DMS53 (cell line): ENCODE measurements at places on chromosomes 7 and 10.
A peak's percentile ranks its signal among the peaks of the same experiment; 100 is the strongest.

- peak; percentile 64 for DNase-seq
These were observed 90.2 kb downstream of the IPMK start for GRCh38 chr10:58177362-58177947.

- DNase-seq = no peak
These were observed 287.6 kb downstream of the BMPER start for GRCh38 chr7:34192906-34193305.

DNA sequence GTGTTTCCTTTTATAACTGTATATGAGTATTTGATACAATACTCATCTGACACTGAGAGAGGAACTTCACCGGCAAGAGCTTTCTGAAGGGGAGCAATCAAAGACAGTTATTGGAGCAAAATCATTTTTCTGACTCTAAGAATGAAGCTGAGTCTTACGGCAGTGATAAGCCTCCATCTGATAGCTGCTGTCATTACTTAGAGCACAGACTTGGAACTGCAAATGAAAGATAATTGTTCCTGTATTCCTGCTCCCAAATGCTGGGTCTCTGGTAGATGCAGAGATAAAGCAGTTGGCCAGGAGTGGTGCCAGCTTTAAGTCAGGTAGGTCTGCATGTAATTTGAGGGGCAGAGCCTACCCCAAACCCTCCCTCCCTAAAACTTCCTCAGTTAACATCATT lies 2.3 kb upstream of the PALS2 start:
- no peak for DNase-seq

DNA sequence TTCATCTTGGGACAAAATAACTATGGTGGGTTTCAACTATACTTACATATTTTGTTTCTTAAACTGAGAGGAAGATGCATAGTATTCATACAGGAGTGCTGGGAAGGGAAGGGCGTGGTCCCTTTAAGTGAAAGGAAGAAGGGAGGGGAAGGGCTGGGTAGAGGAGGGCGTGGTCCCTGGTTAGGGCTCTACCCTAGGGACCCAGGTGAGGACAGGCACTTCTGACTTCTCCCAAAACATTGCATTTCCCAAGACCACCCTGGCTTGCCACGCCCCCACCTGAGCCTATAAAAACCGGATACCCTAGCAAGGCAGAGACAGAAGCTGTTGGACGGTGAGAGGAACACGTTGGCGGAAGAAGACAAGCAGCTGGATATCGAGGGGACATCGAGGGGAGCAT lies 157.6 kb upstream of the PLXNA4 start:
- DNase-seq = no peak

DNA sequence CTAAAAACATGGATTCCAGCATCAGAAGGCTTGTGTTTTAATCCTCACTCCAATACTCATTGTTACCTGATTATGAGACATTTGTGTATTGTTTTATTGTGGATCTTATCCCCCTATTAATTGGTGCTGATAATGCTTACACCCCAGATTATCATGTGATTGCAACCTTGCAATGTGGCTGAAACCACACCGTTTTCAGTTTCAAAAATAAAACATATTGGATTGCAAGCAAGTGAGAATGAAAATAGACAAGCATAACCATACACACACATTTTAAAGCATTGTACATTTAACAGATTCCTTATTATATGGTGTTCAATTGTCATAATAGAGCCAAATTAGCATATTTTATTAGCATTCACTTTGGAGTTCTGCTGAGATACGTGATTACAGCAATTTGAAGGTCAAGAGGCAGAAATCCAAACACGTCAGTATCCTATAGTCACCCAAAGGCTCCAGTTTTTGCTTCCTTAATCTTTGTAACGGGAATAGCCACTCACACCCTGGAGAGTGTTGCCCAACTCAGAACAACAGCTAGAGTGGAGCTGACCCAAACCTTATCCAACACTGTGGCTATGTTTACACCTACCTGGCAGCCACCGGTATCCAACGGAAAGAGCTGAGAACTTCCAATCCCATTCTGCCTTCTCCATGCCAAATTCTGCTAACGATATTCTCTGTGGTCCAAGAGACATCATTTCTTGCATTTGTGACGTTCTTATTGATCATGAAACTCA lies 317.1 kb upstream of the KLF6 start:
- DNase-seq = no peak

GRCh38 chr10:96292971-96293920 lies 11.0 kb upstream of the DNTT start:
- peak; percentile 82 for DNase-seq

GRCh38 chr10:78905957-78906308 lies 162.8 kb upstream of the ZMIZ1 start:
- DNase-seq = peak; percentile 62

DNA sequence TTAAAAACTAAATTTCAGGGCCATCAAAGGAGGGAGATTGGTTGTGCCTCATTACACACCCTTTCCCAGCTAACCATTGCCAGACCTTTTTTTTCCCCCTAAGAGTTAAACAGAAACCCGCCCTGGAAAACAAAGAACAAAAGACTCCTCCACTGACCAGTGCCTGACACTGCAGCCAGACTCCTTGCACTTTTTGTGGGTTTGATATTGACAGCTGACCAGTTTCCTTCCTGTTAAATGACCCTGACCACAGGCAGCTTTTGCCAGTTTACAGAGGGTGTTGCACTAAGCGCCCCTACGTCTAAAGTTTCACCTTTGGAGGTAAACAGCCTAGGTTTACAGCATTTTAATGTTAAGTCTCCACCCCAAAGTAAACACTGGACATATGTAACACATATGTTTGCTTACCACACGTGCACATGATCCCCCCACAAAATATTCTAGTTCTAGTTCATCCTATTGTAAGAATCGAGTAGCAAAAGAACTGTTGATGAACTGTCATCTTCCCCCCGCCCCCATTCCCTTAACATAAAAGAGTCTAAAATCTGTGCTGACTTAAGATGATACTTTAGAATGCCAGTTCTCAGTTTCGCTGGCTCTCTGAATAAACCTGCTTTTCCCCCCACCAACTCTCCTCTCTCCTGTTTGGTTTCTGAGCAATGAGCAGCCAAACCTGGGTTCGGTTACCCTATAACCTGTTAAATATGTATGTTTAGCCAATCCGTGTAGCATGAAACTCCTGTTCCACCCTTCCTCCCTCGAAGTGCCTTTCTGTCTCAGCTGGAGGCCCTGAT lies 38.0 kb downstream of the FOXI2 start:
- DNase-seq = no peak

GRCh38 chr10:133088956-133089800 lies 1.5 kb downstream of the ADGRA1 start:
- no peak for DNase-seq

DNA sequence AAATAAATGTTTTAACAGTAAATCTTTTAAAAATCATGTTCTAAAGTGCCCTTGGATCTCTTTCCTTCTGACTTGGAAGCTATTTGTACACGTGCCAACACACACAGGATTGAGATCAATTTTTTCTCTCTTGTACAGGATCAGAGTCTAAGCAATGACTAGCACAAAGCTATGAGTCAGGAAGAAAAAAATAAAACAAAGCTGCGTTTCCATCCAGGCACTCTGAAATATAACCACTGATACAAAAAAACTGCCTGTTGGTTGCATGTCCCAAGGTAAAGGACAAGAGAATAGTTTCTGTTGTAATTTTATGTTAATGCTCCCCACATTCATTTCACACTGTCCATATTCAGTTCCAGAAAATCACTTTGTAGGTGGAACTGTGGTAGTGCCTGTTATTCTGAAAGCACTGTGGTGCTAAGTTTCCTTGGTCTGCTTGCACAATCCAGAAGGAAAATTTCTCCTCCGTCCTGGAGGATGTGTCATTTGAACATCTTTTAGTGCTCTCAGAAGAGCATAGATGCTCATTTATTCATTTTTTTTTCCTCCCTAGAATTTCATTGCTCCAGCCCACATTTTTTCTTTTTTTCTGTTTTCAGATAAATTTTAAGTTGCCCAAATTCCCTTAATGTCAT lies 113.4 kb downstream of the PLXDC2 start:
- peak; percentile 8 for DNase-seq

GRCh38 chr10:103636492-103636891 lies 143.0 kb downstream of the NEURL1 start:
- no peak for DNase-seq

- no peak for DNase-seq
These were observed 318.4 kb downstream of the GLRX3 start for GRCh38 chr10:130454543-130455000.

GRCh38 chr7:129189661-129190310 lies 1.4 kb downstream of the SMO start:
- no peak for DNase-seq

DNA sequence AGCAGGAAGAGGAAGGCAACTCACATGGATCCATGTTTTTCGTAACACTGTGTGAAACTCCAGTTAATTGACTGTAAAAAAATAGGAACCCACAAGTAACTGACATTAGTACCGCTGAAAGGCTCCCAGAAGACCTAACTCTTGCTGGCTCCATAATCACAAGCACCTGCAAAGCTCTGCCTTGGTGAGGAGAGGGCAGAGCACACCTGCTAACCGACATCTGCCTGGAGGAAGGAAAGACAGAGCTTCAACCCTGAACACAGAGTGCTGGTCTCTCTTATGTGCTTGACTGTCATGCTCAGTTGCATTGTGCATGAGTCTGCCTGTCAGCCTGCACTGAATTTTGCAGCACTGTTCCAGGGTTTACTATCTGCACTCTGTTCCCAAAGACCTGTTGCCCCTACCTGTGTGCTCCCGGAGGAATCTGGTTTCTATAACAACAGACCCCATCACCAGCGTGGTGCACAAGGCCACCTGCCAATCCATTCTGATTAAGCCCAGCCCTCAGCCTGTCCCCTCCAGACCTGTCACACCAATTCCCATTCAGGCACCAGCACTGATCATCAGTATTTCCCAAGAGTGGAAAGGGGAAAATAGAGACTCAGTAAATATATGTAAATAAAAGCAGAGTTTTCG lies 63.1 kb upstream of the ANKRD1 start:
- no peak for DNase-seq
